ENCODE measurements at places on chromosomes 1 and 21.

GRCh38 chr1:151846062-151846568 is 6.5 kb upstream of the C2CD4D start:
- DNase-seq = peak; percentile 59

GRCh38 chr1:55146781-55147180 is 68.4 kb downstream of the USP24 start:
- no peak for DNase-seq

- DNase-seq = peak; percentile 98
Observed at GRCh38 chr21:25501996-25502665, 105.2 kb downstream of the MRPL39 start.

DNA sequence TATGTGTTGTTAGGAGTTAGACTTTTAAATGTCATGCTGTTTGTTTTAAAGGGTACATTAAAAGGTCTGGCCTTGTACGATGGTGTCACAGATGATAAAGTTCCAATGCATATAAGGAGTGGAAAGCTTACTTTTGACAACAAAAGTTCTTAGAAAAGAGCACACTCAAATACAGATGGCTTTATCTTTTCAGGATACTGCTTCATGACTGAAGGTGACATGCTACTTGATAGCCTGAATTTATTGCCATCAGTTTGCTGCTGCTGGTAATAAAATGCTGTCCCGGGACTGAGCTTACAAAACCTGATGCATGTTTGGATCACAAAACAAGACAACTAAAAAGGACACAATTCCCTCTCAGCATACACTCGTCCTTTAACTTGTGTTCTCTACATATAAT is 84.9 kb downstream of the TTC3 start:
- DNase-seq = no peak

DNA sequence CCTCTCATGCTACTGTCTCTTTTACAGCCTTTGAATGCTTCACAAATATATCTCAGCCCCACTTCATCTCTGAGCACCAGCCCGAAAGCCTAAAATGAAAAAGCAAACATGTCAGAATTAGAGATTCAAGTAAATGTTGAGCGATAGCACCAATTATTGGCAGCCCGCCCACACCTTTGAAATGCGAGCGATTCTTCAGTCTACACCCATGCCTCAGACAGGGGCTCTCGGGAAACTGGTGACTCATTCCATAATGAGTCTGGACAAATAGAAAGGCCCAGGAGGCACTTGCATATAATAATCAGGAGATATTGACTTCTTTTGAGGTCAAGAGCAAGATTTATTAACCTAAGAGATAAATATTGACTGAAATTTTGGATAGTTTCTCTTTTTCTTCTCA is 487.3 kb upstream of the PTBP2 start:
- DNase-seq = no peak

- DNase-seq = no peak
Observed at GRCh38 chr1:205294175-205294917, 27.2 kb downstream of the NUAK2 start.
